ENCODE measurements at places on chromosomes 7 and 10.

- DNase-seq = no peak
Measured at GRCh38 chr7:106947244-106947728, 82.2 kb downstream of the PIK3CG start.

DNA sequence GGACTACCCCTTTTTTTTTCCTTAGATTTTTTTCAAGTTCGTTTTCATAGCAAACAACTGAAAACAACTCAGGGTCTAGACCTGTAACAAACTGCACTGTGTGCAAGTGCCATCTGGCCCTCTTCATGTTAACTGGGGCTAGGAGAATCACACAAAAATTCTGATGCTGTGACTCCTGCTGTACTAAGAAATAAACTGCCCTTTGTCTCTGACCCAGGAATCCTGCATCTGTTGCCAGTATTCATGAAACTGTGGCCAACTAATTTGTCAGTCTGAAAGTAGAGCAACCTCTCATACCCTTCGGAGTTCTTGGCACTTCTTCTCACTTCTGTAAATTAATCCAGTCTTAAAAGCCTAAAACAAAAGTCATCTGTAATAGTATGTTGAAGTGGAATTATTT, 218.4 kb upstream of the PCDH15 start:
- no peak for DNase-seq

GRCh38 chr7:22601812-22602565, 102.0 kb upstream of the STEAP1B start:
- DNase-seq = no peak

- no peak for DNase-seq
Measured at GRCh38 chr10:7532723-7533498, 122.1 kb upstream of the SFMBT2 start.

GRCh38 chr7:137696376-137696775, 150.4 kb downstream of the DGKI start:
- DNase-seq = no peak

GRCh38 chr7:111975346-111975745, 230.9 kb downstream of the DOCK4 start:
- no peak for DNase-seq

DNA sequence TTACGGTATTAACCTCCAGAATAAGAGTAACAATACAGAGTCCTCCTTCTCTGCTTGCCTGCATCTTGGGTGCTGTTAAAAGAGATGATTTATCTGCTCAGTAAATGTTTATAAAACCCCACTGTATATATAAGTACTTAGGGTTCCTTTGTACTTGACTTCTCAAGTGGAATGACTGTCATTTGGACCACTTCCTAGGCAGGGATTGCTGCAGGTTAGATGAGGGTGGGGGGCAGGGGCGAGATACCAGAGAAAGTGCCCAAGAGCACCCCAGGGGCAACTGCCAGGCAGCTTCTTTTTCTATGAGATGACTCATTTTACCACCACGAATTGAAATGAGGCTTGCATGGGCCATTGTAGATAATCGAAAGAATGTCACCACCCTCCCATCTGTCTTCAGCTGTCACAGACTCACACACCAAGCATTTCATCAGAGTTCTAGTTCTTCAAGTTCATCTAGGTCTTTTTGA, 421.9 kb upstream of the GALNT17 start:
- no peak for DNase-seq

- no peak for DNase-seq
Measured at GRCh38 chr10:131810036-131810804, 90.6 kb upstream of the PPP2R2D start.

DNA sequence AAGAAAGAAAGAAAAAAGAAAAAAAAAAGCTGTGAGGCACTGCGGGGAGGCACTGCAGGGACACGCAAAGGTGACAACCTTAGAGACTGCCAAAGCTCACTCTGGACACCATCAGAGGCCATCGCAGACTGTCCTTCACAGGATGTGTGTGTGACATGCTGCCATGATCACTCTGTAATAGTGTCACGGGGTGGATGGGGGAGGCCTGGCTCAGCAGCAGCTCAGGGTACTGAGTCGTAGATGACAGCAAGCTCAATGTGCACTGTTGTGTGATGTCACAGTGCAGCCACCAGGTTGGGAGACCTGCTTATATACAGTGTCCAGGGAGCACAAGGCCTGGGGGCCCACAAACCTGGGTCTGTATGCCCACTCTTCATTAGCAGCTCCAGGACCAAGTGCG, 83.3 kb downstream of the SLIT1 start:
- no peak for DNase-seq

- no peak for DNase-seq
Measured at GRCh38 chr10:101912561-101913179, 69.1 kb upstream of the KCNIP2 start.

DNA sequence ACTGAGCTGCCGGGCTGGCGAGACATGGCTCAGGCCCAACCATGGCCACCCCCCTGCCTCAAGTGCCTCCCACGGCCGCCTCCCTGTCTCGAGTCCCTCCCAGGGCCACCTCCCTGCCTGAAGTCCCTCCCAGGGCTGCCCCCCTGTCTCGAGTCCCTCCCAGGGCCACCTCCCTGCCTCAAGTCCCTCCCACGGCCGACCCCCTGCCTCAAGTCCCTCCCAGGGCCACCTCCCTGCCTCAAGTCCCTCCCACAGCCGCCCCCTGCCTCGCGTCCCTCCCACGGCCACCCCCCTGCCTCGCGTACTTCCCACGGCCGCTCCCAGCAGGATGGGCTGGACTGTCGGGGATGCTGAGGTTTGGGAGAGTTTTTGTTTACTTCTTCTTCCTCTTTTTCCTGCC, 462.5 kb downstream of the PTPRN2 start:
- DNase-seq = no peak

DNA sequence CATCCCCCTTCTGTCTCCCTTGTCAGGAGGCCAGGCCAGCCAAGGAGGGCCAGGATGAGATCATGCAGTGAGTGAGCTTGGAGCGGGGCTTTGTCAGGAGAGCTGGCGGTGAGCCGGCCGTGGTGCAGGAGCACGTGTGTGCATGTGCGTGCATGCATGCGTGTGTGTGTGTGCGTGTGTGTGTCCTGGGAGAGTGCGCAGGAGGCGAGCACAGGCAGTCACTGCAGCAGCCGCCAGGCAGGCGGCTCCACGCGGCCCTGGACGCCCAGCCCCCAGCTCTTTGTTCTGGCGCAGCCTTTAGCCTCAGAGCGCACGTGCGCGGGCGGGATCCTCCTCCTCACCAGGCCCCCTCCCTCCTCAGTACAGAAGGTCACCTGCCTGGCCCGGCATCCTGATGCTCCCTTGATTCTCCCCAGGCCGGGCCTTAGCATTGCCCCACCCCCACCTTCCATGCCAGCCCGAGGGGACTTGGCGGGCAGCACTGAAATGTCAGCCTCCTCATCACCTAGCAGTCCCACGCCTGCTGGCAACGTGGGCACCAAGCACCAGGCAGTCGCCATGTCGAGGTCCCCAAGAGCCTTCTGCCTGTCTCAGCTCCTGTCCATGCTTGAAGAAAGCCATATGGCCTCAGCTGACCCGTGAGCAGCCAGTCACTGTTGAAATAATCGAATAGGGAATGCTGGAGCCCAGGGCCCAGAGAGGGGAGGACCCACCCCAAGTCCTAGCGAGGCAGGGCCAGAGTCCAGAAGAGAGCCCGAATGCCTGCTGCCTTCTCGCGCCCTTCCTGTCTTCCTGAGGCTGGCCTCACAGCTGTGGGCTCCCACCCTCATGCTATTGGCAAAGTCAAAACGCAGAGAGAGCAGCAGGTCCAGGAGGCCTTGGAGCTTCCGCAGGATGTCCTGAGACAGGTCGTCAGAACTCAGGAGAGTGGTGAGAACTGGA, 125.9 kb upstream of the PPIF start:
- DNase-seq = no peak

GRCh38 chr10:79079054-79079397, 10.3 kb downstream of the ZMIZ1 start:
- DNase-seq = no peak

GRCh38 chr10:119285495-119286267, 78.3 kb downstream of the GRK5 start:
- no peak for DNase-seq

- DNase-seq = no peak
Measured at GRCh38 chr7:15007507-15007906, 105.0 kb upstream of the DGKB start.

DNA sequence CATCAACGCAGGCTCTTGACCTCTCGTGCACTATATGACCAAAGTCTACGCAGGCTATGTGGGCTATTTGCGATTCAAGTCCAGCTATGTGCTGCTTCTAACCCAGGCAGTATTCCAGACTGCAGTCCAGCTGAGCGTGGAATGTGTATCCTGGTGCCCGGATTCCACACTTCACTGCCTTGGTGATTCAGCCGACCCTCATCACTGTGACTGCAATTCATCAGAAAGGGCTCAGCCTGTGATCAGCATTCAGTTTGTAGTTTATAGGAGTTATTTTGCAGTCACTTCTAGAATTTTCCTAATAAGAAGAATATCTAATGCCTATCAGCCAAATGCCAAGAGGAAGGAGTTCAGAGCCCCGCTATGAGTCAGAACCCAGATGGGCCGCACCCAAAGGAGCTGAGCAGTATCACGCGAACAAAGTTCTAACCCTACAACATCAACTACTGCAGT, 119.8 kb upstream of the LANCL2 start:
- DNase-seq = no peak

GRCh38 chr10:132837905-132838304, 52.0 kb upstream of the NKX6-2 start:
- DNase-seq = no peak

DNA sequence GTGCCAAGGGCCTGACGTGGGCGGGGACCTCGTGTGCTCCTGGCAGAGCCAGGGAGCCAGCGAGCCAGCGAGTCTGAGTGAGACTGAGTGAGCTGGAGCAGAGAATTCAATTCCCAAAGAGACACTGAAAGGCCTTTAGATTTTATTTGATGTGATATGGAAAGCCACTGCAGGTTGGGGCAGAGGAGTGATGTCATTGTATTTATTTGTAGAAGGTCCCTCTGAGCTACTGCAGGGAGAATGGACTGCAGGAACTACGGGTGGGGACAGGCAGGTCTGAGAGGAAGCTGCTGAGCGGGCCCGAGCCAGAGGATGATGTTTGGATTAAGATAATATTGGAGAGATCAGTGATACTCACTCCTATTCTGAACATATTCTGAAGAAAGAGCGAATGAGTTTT, 445.8 kb upstream of the ANKRD30A start:
- DNase-seq = no peak

DNA sequence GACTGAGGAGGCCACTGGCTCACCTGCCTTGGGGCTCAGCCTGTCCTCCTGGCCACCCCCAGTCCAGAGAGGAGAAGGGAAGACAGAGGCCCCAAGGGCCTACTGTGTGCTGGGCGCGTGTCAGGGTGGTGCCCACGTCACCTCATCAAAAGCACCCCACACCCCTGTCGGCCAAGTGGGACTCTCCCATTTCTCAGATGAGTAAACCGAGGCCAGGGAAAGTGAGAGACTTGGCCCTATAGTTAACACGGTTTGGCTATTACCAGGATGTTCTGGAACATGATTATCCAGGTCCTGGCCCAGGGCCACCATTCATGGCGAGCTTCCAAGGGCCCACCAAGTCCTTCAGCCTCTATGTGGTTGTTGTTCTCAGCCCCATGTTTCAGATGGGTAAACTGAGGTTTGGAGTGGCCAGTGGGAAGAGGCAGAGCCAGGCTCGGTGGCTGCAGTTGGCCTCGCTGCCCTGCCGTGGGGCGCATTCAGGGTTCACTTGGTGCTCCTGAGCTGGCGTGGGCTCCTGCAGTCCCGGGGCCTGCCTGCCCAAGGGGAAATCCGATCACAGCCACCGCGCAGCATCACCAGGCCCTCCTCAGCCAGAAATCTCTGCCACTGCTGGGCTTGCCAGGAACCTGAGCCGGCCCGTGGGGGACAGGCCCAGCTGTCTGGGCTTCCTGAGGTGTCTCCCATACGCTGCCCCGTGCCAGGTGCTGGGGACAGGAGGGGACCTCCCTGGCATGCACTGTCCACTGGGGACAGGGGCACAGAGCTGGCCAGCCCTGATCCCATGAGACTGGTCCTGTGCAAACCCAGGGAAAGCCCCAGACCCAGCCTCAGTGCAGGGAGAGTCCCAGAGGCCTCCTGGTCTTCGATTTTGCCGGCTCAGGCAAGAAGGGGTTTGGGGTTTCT, 117.7 kb upstream of the TNRC18 start:
- DNase-seq = no peak

DNA sequence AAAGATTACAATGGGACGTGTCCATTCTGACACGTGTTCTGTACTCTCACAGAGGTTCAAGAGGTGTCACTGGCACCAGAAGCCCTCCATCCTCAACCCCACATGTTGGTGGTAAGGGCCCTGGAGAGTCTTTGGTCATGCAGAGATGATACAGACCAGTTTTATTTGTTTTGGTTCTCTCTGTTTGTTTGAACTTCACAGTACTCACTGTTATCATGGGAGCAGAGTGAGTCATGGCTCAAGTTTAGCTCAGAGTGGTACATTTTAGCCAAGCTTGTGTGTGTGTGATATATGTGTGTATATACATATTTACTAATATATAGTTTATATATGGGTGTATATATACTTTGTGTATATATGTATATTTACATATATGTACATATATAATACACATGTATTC, 935.6 kb downstream of the GRID1 start:
- no peak for DNase-seq

DNA sequence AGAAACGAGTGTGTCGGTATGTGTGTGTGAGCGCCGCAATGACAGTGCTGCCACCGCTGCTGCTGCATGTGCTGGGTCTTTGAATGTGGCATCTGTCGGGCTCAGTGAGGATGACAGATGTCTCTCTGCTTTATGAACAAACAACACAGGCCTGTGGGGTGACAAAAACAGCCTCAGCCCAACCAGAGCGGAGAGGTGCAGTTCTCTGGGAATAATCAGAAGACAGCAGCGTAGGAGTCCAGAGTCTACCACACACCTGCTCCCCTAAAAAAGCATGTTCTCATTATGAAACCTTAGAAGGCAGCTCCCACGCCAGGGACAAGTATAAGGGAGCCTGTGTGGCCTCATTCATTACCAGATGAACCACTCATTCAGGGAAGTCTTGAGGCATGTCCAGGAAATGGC, 278.3 kb downstream of the KCNMA1 start:
- no peak for DNase-seq

GRCh38 chr7:139735466-139735865, 42.3 kb downstream of the HIPK2 start:
- DNase-seq = no peak

GRCh38 chr10:102769375-102770107, 25.8 kb downstream of the WBP1L start:
- DNase-seq = no peak

GRCh38 chr10:86969421-86970041, 1.2 kb downstream of the ADIRF start:
- DNase-seq = no peak

GRCh38 chr10:24814568-24815313, 91.1 kb upstream of the ARHGAP21 start:
- DNase-seq = no peak

DNA sequence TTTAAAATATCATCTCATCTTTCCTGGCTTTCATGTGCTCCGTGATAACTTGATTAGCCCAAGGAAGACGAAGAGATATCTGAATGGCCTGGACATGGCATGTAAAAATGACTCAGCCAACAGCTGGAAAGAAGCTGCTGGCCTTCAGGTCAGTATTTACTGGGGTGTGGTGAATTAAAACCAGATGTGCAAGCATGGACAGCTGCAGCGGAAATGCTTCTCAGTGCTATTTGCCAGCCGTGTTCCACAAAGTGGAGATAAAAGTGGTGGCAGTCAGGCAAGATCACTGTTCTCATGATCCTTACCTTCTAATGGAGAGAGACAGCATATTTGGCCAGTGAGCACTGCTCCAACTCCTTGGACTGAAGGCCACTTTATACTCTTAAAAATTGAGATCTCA, 203.1 kb upstream of the VSTM2A start:
- no peak for DNase-seq

All from CD8-positive, alpha-beta memory T cell (primary cell).